ENCODE measurements at places on chromosomes 7 and 10.
A peak's percentile ranks its signal among the peaks of the same experiment; 100 is the strongest.

DNA sequence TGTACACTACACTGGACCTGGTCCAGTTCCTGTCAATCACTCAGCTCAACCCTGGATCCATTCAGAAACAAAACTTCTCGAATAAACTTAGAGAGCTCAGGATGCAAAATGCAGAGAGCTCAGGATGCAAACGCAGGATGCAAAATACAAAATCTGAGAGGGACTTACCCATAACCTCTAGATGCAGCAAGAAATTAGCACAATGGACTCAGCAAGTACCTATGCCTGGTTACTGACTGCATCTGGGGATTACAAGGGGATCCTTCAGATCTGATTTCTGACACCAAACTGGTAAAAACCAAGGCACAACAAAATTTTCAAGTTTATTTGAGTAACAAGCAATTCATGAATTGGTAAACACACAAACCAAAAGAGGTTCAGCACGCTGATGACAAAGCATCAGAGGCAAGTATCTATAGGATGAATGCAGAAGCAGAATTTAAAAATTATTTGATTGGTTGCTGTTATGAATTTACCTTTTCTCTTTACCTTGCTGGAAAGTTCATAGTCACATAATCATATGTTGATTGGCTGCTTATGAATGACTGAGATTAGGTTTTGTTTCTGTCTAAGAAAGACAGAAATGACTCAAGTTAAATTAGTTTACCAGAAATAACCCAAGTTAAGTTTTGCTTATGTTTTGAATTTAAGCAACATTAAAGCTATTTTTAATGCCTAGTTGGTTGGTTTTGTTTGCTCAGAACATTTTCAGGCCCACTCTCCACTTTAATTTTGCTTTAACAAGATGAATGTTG, 11.4 kb downstream of the GIMAP6 start:
- DNase-seq: no peak

- no peak for DNase-seq
Observed at GRCh38 chr7:155193716-155194115, 104.0 kb upstream of the INSIG1 start.

- no peak for DNase-seq
Observed at GRCh38 chr10:109178591-109178990, 744.7 kb downstream of the XPNPEP1 start.

DNA sequence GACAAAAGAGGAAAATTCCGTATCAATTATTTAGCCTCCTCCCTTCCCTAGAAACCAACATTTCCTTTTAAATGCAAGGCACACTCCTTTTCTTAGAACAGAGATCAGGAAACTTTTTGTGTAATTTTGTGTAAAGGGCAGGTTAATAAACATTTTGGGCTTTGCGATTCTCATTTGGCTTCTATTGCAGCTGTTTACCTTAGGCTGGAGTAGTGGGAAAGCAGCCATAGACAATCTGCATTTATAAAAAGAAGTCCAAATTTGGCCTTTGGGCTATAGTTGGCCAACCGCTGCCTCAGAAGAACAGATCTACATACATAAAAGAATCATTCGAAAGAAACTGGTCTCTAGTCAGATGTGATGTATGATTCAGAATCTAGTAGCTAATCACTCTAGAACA, 35.3 kb downstream of the NAMPT start:
- DNase-seq: no peak

DNA sequence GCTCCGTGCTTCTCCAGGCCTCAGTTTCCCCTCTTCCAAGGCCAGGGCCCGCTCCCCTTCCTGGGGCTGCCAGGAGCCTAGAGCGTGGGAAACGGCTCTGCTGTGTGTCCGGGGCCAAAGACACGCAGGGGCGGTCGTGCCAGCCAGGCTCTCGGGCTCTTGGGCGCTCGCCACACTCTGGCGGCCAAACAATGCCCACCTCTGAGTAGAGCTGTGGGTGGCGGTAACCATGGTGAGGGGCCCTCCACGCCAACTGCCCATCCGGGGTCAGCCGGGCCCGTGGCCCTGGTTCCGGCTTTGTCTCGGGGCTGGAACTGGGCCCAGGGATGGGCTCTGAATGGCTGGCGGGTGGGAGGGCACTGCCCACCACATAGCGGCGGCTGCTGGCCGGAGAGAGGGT, 16.0 kb downstream of the GRIFIN start:
- DNase-seq: no peak

GRCh38 chr7:147412109-147412508, 1178.5 kb upstream of the C7orf33 start:
- DNase-seq: no peak

GRCh38 chr10:100969187-100970075, at the start of gene SEMA4G:
Gene SEMA4G (plus strand): TSS chr10:100969504. CDS start chr10:100972913, 3,409 bp downstream.
- peak; percentile 40 for DNase-seq

Measured in CD4-positive, alpha-beta T cell treated with Interleukin-17A for 1 hour (primary cell).